Activated CD4-positive, CD25-positive, alpha-beta regulatory T cell (primary cell): ENCODE measurements at places on chromosomes 1 and 21.

DNA sequence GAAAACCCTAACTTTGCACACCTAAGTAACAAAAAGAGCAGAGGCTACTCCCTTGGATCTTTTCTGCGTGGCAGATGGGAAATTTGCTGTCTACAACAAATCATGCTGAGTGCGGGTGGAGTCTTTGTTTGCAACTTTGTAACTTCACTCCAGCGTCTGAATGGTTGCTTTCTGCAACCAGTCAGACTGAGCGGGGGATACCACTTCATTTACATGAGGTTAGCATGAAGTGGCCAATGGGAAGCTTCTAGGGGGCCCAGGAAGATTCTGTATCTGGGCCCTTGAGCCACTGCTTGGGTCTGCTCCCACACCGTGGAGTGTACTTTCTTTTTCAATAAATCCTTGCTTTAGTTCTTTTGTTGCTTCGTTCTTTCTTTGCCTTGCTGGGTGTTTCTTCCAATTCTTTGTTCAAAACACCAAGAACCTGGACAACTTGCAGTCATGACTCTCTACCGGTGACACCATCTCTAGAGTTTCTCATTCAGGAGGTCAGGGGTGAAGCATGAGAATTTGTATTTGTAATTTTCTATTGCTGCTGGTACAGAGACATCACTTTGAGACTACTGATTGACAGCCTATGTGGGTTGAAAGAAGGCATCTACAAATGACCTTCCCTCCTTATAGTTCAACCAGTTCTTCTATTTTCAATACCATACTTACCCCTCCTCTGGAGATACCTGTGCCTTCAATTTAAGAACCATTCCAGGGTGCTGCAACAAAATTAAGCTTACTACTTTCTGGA, 55.8 kb upstream of the RC3H1 start:
- DNase-seq = no peak

DNA sequence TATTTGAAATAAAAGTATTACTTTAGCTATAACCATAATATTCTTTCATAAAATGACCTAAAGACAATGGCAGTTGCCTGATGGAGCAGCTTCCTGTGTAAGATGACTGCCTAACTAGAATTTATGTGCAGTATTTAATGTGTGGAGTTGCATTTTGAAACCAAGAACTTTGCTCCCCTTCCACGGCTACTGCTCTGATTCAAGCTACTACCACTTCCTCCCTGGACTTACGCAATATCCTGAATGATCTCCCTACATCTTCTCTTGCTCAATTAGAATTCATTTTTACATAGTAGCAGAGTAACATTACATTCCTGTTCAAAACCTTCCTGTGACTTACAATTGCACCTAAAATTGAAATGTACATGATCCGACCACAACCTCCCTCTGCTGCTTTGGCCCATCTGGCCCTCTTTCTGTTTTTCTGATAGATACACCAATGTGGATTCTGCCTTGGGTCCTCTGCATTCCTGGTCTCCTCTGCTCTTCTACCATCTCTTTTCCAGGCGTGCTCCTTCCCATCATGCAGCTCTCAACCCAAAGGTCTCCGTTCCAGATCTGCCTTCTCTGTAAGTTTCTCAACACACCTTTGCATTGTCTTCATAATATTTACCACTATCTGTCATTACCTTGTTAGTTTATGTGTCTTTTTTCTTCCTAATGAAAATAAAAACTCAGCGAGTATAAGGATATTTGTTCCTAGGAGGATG, 47.4 kb upstream of the USP25 start:
- no peak for DNase-seq

DNA sequence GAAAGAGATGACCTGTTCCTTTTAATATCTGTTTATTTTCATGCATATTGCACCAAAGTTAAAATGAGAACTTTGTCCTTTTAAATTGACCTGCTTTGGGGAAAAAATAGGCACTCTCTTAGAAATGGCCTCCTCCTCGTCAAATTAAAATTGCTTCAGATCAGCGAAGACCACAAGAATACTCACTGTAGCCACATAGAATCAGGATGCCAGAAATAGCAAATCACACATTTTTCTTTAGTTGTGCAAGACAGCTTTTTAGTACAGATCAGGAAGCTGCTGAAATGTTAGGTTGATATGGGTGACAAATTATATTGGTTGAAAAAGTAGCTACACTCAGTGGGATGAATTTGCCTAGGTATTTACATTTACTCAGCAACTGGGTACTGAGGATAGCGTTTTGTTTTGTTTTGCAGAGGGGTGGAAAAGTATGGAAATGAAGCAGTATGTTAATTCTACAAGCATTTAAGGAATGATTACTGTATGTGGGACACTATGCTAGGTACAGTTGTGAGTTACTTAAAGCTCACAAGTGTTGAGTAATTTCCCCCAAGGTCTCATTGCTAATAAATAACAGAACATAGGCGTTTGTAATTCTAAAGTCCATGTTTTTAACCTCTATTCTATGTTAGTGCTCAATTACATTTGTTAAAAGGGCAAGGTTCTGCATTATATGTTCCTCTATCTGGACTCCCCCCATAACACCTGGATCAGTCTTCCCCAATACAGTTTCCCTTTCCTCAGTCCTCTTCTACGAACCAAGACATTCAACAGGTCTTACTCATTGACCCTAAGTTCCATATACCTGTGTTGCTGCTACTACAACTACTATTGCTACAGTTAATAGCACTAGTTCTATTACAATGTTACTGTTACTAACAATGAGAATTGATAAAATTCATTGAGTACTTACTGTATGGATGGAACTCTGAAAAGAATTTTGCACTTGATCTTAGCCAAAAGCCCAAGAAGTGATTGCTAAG, 99.4 kb upstream of the S1PR1 start:
- no peak for DNase-seq

DNA sequence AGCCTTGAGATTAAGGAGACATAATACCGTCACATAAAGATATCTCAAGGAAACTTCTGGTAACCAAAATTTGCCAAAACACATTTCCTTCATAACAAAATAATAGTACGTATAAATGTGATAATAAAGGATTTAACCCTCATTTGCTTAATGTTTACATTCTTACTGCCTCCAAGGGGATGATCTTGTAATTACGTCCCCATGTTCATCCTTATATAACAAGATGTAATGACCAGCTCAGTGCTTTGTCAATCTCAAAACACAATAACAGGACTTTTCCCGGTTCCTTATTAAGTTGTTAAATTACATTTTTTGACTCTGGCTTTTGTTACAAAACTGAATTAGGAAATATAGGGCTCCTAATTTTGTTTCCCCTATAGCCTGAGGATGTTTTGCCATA, 41.3 kb upstream of the UHMK1 start:
- DNase-seq = no peak

GRCh38 chr1:27403931-27404330, 11.5 kb downstream of the GPR3 start:
- DNase-seq = no peak

GRCh38 chr1:212507369-212507768, 74.6 kb downstream of the NENF start:
- no peak for DNase-seq

- DNase-seq = no peak
Measured at GRCh38 chr1:171152549-171152948, 32.6 kb upstream of the FMO2 start.

- DNase-seq = no peak
Measured at GRCh38 chr1:178066296-178066907, 27.5 kb upstream of the RASAL2 start.

- no peak for DNase-seq
Measured at GRCh38 chr1:160841079-160841478, 21.6 kb downstream of the CD244 start.

DNA sequence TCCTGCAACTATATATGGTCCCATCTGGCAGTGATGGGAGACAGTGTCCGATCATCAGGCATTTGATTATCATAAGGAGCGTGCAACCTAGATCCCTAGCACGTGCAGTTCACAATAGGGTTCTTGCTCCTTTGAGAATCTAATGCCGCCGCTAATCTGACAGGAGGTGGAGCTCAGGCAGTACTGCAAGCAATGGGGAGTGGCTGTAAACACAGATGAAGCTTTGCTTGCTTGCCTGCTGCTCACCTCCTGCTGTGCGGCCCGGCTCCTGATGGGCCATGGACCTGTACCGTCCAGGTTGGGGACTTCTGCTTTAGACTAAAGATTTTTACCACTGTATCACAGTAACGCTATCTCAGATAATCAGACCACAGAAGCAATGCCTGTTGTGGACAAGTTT, 63.8 kb downstream of the TGFB2 start:
- DNase-seq = no peak

DNA sequence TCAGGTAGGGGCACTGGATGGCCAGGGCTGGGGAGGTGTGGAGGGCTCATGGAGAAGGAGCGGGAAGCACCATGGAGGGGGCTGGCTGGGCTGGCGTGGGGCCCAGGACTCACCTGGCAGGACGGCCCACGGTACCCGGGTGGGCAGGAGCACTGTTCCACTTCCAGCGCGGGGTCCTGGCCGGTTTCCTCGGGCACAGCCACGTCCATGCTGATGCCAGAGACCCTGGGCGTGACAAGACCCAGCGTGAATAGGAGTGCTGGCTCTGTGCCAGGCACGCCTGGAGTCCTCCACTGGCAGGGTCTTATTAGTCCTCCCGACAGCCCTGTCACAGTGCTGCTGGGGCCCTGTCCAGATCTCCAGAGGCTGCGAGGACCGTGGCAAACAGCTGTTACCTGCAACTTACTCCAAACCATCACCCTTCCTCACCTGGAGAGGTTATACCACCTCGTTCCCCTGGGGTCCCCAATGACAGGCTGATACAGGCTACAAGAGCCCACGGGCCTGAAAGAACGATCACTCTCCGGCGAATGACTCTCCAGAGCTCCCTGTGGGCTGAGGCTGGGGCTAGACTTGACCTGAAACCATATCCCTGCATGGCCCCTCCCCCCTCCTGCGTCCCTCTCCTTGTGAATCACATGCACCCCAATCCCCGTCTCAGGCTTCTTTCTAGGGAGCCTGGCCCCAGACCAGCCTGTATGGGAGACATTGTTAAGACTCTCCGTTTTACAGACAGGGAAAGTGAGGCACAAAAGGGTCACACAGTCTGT, 62.1 kb downstream of the HSPG2 start:
- no peak for DNase-seq

- DNase-seq = no peak
Measured at GRCh38 chr1:26827663-26828062, 1.2 kb downstream of the ZDHHC18 start.

DNA sequence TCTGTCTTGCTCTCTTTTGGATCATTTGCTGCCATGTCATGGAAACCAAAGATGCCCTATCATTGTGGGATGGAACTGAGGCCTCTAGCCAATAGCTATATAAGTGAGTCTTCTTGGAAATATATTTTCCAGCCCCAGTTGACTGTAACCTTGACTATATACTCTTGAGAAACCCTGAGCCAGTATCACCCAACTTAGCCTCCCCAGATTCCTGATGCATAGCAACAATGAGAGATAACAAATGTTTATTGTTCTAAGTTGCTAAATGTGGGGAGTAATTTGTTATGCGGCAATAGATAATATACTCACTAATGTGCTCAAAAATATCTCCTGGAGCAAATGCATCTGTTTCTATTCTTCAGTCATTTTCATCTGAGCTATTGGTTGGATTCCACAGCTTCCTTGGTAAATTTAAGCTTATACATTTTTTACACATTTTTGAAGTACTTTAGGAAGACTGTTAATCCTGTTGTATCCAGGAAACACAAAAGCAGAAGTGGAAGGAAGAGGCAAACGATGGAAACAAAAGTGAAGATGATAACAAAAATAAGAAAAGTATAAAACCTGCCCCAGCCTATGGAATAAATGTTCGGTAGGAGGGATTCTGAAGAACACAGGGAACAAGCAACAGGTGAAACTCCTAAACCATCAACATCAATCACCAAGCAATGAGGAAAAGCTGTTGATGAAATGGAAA, 6.3 kb upstream of the SRRM1 start:
- no peak for DNase-seq

DNA sequence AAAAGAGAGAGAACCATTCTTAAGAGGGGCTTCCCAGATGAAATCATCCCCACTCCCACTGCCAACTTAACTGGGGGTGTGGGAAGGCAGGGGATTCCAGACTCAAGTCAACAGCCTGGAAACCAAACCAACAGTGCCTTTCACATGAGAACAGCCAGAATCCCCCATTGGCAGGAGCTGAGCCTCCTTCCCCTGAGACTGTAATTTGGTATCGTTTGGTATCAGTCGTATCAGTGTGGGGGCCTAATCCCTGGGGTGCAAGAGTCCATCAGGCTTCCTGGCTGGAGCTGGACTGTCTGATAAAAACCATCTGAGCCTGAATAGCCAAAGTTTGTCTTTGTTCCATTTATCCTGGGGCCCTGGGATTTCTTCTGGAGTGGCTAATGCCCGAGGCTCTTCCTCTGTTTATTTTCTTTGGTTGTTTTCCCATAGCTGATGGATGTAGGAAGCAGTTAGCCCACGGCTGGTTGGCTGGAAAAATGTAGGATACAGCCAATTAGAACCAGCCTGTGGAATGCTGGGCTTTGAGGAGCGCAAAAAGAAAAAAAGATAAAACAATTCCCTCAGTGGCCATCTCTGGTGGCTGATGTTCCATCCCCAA, 84.6 kb downstream of the LAMC2 start:
- DNase-seq = no peak

- no peak for DNase-seq
Measured at GRCh38 chr1:153395136-153395685, 4.3 kb upstream of the S100A8 start.

- no peak for DNase-seq
Measured at GRCh38 chr1:118304722-118305359, 119.8 kb upstream of the SPAG17 start.

DNA sequence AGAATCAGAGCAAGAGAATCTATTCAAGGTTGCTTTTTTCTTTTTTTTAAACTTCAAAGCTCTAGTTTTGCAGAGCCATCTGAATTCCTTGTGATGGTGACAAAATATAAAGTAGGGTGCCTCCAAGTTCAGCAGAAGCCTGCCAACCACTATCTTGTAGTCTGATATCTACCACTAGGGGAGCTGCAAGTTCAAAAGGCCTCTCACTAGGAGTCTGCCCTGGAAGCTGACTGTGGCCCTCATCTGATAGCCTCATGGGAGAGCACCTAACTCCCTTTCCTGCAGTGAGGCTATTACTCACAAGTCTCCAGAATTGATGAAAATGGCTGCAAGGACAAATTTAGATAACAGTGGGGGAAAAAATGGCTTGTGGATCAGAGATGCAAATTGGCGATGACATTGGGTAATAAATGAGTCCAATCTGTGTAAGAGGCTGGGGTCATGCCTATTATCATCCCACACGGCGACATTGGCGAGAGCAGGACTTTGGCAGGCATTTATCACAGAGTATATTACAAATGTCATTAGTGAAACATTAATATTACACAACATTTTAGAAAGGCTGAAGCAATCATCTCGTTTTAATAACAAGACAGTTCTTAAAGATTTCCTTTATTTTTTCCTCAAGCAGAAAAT, 10.7 kb upstream of the ZP4 start:
- DNase-seq = no peak

GRCh38 chr1:199404976-199405375, 622.5 kb upstream of the NR5A2 start:
- DNase-seq = no peak

DNA sequence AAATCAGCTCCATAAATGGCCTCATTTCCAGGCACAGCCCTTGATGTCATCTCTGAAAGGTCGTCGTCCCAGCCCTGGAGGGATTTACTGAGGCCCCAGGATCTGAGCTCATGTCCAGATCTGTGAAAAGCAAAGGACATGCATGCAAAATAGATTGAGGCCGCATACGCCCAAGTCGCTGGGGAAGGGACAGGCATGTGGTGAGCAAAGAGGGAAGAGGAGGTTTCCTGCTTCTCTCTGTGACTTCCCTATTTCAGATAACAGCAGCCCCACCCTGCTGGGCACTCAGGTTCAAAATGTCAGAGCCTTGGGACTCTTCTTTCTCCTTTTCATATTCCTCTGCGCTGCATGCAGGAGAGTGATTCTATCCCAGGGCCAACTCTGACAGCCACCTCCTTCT, 197.2 kb downstream of the ADSS2 start:
- no peak for DNase-seq
